ENCODE measurements at places on chromosomes 12 and 14.

DNA sequence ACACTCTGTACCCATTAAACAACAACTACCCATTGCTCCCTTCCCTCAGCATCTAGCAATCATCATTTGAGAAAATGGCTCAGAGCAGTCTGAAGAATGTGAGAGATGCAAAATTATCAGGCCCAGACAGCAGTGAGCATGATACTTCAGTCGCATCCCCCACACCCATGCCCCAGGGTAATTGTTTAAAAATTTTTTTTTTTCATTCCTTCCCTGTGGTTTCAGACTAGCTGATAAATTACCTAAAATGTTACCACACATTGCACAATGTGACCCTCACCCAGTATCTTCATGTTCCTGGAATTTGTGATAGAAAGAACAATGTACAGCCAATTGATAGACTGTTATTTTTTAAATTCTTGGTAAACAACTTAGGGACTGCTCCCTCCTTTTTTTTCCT lies 11.3 kb upstream of the USP15 start:
- DNase-seq: no peak

DNA sequence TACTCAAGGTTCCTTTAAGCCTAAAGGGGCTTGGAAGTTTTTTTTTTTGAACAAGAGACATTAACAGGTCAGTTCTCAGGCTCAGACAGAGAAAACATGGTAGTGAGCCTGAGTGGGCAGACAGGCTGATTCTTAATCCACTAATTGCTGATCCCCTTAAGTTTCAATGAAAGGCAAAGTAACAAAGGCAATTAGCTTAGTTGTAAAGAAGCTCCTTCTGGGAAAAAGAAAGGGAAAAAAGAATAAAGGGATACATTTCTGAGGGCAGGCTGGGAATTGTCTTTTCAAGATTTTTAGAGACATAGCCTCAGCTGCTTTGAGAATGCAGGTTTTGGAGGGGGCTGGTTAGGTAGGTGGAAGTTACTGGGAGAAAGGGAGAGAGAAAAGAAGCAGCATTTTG lies 133.8 kb downstream of the CFAP54 start:
- no peak for DNase-seq

DNA sequence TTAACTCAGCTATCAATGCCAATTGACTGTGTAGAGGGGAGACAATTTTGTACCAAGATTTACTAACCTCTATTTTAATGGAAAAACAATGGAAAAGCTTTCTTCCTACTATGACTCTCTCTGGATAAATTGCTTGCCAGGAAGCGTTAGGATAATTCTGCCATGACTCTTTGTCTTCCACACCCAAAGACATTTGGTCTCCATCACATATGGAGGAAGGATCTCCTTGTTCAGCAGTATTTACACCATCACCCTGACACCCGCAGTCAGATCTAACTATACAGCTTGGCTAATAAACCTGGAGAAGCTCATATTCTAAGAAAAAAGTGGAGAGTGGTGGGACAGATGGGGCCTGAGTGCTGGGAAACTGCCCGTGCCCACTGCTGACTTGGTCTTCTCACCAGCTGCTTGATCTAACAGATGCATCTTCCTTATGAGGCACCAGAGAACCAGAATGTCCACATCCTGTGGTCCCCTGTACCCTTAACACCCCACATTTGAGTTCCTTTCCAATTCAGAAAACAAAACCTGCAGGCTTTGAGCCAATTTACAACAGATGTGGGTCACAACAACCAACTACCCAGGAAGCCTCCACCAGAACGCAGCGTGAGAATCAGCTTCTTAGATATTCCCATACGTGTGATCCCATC lies 154.0 kb downstream of the DAD1 start:
- DNase-seq: no peak

DNA sequence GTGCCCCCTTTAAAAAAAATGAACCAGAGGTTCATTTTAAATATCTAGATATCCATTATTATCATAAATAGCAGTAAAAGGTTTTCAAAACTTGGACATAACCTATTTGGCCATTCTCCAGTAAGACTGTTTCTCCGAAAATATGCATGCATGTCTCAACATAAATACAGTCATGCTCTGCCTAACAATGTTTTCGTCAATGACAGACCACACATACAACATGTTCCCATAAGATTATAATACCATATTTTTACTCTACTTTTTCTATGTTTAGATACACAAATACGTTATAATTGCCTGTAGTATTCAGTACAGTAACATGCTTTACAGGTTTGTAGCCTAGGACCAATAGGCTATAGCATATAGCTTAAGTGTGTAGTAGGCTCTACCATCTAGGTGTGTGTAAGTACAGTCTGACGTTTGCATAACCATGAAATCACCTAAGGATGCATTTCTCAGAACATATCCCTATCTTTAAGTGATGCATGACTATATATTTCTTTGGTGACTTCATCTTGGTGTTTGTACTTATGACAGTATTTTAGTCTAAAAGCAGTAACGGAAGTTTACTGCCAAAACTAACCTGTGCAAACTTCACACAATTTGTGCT lies 3.2 kb downstream of the TMEM19 start:
- DNase-seq: no peak

DNA sequence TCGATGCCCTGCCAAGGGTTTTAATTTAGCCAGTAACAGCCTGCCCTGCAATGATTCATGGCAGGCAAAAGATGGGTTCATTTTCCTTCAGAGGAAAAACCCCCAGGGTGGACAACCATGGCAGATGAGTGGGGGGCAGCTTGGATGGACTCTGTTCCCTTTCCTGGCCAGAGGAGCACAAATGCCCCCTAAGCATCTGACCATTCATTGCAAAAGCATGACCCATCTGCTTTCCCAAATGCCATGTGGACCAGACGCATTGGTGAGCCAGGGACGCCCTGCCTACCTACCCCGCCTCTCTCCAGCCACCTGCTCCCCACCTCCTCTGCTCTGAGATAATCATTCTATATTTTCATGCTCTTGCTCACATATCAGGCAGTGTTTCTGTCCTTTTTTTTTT lies 281.9 kb downstream of the DPF3 start:
- DNase-seq: no peak

GRCh38 chr14:21852061-21852664 lies 178.5 kb upstream of the OR4E1 start:
- no peak for DNase-seq

DNA sequence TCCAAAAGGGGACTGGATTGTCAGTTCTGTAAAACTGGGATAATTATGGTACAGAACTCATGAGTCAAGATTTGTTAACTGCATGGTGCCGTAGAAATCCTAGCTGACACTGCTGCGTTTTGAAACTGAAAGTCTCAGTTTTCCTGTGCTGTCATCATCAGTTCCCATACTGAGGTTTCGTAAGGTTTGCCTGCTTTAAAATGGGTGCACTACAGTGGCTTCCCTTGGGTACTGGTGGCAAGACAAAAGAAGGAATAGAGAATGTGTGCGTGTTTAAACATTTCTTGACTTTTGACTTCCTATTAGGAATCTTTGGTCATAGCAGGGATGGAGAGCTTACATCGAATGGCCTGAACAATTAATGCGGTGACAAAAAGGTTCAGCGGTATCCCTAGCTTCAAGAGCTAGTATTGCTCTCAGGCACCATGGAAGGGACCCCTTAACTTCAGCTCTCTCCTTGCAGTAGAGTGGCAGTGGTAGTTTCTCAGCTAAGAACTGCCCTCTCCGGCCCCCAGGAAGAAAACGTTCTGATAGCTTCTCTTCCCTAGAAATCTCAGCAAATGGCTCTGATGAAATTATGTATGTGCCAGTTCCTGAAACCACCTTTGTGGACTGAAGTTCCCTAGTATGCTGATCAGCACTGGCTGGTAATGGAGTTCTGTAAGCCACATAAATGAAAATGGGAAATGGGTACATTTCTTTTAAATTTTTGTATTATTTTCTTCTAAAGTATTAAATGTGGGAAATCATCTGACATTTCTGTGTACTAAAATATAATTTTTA lies 28.9 kb downstream of the ANO6 start:
- no peak for DNase-seq

GRCh38 chr12:130831246-130831645 lies 7.8 kb downstream of the STX2 start:
- DNase-seq: no peak

DNA sequence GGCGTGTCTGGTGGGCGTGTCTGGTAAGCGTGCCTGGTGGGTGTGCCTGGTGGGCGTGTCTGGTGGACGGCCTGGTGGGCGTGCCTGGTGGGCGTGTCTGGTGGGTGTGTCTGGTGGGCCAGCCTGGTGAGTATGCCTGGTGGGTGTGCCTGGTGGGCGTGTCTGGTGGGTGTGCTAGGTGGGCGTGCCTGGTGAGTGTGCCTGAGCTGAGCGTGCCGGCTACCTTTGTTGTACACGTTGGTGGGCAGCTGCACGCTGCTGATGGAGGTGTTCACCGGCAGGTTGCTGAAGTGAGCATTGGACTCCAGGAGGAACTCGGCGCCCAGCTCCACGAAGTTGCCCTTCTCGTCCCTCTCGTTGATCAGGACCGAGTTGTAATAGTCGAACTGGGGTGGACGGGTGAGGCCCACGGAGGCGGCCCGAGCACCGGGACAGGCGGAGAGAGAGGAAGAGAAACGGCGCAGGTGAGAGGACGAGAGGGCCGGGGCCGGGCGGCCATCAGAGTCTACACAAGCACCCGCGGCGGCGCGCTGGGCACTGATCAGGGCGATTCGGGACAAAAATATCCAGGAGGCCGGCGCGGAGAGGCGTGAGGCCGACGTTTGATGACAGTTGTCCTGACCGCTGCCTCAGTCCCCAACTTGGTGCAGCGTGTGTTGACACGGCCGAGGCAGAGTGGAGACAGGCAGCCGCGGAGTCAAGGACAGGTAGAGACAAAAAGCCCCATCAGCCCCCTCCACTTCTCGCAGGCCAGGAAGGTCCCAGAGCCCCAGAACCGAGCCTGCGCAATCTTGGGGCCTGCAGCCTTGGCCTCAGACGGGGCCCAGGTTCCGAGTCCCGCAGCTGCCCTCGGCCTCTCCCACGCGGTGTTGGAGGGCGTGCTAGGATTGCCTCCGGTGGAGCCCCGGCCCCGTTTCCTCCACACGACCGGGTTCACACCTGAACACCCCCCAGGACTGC lies 10.5 kb downstream of the CACNA2D4 start:
- no peak for DNase-seq

DNA sequence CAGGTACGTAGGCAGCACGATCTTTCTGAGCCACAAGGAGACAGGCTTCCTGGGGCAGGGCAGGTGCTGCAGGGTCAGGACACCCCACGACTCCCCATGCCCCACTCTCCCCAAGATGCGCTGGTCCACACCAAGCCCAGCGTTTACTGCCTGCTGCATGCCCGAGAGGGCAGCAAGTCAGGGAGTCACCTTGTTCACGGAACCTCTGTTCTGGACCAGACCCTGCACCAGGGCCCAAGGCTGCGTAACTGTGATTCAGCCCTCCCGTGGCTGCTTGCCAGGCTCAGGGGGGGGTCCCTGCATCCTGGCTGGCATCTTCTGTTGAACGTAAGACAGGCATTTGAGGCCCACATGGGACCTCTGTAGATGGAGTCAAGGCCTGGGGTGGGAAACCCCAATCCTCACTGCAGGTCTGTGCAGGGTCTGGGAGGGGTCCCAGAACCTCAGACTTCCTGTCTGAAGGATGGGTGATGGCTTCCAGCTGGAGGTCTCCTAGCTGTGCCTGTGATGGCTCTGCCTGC lies 228.6 kb upstream of the RTL1 start:
- DNase-seq: no peak

DNA sequence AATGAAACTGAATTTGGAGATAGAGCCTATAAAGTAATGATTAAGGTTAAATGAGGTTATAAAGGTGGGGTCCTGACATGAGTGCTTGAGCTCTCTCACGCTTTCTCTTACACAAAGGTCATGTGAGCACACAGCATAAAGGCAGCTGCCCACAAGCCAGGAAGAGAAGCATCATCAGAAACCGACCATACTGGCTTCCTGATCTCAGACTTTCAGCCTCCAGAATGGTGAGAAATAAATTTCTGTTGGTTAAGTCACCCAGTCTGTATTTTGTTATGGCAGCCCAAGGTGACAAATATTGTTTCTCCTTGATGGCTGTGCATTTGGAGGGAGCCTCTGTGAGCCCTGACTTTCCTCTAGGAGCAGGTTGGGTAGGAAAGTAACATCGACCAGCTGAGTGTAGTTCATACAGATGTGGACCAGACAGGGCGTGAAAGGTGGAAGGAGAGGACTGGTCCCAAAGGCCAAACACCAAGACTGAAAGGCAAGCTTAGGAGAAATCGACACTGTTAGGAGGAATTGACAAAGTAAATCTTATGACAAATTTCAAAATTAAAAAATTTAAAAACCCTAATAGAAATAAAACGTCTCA lies 97.6 kb upstream of the SLC38A2 start:
- no peak for DNase-seq

DNA sequence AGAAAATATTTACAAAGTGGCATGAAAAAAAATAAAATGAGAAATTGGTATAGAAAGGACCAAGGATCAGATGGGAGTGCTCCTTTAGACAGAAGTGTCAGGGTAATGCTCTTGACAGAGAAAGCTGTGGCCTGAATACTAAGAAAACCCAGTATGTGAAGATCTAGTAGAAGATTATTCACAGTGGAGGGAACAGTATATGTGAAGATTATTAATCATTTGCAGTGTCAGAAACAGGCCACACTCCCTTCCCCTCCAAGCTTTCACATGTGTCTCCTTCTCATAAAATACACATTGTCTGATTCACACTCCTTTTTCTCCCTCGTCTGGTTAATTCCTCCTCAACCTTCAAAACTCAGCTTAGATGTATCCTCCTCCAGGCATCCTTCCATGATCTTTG lies 41.3 kb downstream of the CAPS2 start:
- no peak for DNase-seq

DNA sequence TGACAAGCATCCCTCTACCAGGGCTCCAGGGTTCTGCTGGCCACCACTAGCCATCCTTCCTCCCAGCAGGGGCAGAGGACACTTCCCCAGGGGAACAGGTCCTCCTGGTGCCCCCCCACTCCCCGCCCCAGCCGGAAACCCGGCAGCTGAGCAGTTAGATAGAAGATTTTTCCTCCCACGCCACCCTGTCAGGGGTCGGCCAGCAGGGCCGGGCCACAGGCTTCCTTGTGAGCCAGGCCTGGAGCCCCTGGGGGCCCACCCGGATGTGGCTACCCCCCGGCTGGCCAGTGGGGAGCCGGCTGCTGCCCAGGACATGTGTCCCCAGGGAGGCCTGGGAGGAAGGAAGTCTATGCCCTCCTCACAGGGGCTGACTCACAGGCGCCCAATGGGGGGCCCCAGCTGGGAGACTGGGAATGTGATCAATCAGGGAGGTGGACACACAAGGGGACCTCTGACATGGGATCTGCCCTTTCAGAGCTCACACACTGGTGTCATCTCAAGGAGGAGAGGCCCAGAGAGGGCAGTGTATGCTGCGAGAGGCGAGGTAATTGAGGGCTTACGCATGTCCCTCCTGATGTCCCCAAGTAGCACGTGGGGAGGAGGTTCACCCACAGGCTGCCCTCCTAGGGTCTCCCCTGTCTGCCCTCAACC lies 4.2 kb downstream of the SH2B3 start:
- DNase-seq: no peak

Measured in non-pigmented ciliary epithelial cell (primary cell).